ENCODE measurements at places on chromosomes 16 and 17.

DNA sequence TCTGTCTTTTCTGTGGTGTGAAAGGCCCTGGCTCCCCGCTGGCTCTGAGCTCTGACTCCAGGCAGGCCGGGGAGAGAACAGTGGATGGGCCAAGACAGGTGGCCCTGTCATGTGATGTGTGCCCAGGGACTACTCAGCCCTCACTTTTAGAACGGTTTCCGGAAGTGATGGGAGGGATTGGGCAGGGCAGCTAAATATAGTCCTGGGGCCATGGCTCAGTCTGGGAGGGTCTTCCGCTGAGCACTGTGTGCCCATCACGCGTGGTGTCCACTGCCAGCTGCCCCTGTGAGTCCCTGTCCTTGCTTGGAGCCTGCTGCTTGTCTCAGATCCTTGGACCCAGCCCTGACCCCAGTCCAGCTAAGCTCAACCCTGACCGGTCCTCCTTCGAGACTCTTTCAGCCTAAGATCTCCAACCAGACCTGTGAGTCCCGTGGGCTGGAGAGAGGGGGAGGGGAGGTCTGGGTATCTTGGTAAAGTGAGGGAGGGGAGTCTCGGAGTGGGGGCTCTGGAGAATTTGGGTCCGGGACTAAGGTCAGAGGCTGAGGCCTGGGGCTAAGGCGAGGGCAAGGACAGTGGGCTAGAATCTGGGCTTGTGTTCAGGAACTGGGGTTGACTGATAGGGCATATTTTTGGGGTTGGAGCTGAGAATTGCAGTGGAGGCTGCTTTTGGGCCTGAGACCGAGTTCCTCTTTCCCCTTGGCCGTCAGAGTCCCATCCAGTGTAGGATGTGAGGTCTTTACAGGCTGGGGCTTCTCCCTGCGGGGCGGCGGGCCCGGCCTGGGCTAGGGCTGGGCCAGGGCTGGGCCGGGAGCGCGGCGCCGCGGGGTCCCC lies at the start of gene TRIM72:
TSS of gene TRIM72 (plus strand) at position 243 of the 831 bp plus-strand sequence. CDS start 620 bp downstream, outside the sequence.
- no peak for DNase-seq

- DNase-seq = no peak
Observed at GRCh38 chr17:68519911-68520310, 7.7 kb downstream of the PRKAR1A start.

GRCh38 chr17:45127548-45128300 lies 4.6 kb downstream of the PLCD3 start:
- DNase-seq = no peak

- no peak for DNase-seq
Observed at GRCh38 chr17:19308398-19308797, 54.1 kb downstream of the B9D1 start.

DNA sequence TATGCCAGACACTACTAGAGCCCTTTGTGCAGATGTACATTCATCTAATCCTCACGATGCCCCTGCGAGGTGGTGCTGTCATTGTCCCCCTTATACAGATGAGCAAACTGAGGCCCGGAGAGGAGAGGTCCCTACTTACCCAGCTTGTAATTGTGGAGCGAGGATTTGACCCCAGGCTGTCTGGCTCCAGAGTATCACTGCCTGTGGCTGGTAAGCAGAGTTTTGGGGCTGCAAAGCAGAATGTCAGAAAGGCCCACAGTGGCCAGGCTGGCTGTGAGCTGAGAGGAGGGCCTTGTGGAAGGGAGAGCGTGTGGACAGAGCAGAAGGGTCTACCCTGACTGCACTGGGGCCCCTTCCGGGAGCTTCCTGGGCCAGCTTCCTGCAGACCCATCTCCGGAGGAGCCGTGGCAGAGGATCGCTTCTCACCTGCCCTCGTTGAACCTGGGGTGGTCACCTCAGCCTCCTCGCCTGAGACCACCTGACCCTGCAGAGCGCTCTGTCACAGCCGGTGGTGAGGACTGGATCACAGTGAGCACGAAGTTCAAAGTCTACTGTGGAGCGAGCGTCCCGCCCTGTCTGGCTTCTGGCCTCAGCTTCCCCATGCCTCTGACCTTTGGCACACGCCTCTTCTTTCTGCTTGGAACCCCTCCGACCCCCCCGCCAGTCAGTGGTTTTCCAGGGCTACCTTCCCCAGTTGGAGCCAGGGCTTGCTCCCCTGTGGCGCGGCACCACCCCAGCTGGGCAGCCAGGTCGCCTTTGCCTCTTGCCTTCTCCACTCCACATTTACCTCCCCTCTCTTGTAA lies 12.1 kb downstream of the CMIP start:
- no peak for DNase-seq

DNA sequence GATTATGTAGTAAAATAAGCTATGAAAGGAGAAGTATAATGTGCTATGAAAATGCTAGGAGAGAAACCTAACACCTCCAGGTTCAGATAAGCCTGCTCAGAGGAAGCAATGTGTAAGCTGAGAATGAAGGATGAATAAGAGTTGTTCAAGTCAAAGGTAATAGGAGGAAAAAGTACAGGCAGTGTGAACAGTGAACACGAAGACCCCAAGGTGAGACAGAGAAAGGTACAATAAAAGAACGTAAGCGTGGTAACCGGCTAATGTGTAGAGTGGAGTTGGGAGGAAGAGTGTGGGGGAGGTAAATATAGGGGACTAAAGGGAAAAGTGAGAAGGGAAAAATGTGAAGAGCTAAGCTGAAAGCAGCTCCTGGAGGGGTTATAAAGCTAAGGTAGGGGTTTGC lies 74.2 kb downstream of the TTC19 start:
- no peak for DNase-seq

- no peak for DNase-seq
Observed at GRCh38 chr17:16969931-16970906, 1.7 kb downstream of the TNFRSF13B start.

GRCh38 chr16:20178297-20178696 lies 104.6 kb upstream of the GPR139 start:
- DNase-seq = no peak

- DNase-seq = no peak
Observed at GRCh38 chr17:83194186-83194561, 114.8 kb downstream of the METRNL start.

DNA sequence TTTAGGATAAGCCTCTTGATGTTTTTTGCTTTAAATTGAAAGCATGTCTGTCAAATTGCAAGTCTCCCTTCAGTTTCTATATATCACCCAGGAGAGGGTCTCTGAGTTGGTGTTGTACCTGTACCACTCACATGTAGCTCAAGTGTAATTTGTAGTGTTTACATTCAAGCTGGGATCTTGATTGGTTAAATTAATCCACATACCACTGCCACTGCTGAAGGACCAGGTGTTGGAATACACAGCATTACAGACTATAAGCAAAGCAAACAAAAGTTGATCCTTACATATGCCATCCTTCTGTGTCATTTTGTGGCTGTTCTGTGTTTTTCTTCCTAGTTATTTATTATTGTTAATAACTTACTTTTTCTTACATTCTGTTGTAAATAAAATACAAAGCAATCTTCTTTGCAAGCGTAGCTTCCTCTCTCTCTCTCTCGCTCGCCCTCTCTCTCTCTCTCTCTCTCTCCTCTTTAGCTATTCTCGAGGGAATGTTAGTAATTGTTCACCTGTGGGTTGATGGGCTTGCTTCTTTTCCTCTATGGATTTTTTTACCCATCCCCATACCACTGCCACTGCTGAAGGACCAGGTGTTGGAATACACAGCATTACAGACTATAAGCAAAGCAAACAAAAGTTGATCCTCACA lies 20.8 kb upstream of the NOL11 start:
- no peak for DNase-seq

DNA sequence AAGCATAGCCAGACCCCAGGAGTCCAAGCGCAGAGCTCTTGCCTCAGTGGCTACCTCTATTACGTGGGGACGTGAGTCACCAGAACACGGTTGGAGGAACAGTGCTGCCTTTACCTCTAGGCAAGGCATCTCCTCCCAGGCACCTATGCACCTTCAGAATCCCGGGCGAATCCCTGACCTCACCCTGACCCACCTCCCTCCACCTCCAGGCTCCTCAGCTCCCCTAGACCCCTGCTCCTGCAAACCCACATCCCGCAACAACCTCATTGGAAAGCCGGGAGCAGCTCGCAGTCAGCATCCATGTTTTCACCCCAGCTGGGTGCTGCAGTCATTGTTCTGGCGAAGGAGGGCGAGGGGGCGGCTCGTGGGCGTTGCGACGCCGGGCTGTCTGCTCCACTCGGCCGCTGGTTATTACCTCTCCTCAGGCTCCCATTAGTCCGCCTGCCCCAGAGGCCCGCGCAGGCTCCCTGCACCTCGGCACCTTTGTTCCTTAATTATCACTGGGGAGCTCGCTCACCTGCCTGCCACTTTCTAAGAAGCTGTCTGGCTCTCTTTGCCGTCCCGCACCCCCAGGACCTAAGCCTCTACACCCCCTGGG lies 24.6 kb upstream of the DLX4 start:
- DNase-seq = no peak

DNA sequence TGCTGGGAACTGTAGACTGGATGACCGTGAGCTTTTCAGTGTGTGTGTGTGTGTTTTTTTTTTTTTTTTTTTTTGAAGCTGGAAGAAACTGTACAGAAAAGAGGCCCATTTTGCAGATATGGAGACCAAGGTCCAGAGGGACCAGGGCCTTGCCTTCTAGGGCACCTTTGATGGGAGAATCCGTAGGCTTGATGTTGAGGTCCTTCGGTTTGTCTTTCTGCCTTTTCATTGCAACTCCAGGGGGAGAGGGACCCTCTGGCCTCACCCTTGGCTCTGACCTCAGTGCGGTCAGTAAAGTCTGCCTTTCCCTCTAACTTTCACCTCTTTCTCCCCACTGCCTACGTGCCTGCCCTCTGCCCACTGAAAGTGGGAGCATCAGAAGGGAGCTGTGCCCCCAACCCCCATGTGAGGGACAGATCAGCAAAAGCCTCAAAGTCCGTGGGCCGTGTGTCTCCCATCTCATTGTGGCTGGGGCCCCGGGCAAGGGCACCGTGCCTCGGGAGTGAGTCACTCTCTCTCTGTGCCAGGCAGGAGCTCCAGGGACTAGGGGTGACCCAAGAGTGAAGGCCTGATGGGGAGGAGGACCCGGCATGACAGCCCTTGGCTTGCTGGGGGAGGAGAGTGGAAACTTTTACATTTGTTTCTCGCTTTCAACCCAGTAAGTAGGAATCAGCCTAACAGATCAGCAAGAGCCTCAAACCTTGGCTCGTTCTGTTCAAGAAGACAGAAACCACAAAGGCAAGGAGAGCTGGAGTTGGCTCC lies 123.6 kb downstream of the CMIP start:
- DNase-seq = no peak

- DNase-seq = no peak
Observed at GRCh38 chr16:1126044-1126443, 26.9 kb upstream of the CACNA1H start.

DNA sequence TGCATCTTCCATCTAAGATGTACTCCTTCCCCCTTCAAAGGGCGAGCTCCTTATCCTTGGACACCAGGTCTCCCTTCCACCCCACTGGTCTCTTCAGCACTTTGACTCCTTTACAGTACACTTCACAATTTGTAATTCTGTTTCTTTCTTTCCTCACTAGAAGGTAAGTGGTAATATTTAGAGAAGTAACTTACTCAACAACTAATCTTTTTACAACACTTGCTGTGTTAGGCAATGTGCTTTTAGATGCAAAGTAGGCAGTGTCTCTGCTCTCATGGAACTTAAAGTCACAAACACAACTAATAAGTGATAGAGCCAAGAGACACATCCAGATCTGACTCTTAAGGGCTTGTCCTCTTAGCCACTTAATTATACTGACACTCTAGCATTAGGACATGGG lies 6.4 kb downstream of the SIAH1 start:
- no peak for DNase-seq

DNA sequence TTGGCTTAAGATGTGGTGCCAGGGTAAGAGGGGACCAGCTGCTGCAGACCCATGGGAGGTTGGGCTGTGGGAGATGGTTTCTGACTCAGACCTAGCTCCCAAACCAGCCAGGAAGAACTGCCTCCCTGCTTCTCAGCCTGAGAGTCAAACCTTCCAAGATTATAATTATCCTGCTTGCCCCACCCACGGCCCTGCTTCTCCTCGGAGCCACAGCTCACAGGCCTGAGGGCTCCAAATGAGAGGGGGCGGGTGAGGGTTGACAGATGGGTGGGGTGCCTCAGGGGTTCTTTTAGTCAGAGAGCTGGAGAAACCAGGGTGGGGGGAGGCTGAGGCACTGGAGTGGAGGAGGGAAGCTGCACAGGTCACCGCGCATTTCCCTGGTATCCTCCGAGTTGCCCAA lies 28.7 kb upstream of the GRIN2A start:
- DNase-seq = no peak

- no peak for DNase-seq
Observed at GRCh38 chr17:65158041-65158440, 20.9 kb downstream of the RGS9 start.

- no peak for DNase-seq
Observed at GRCh38 chr16:4058386-4058785, 57.9 kb downstream of the ADCY9 start.

- no peak for DNase-seq
Observed at GRCh38 chr16:71917900-71918299, 22.6 kb downstream of the IST1 start.

DNA sequence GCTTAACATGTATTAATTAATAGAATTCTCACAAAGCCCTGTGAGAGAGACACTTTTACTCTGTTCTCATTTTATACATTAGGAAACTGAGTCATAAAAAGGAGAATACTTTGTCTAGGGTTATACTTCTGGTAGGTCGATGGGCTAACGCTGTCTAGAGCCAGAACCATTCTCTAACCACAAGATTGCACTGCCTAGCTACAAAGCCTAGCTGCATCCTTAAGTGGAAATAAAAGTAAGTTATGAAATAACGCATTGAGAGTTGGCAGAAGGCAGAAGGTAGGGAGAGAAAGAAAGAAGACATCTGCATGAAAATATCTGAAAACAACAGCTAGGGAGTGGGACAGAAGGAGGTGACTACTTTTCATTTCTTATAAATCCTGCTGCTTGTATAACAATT lies 33.2 kb downstream of the IRX6 start:
- no peak for DNase-seq

DNA sequence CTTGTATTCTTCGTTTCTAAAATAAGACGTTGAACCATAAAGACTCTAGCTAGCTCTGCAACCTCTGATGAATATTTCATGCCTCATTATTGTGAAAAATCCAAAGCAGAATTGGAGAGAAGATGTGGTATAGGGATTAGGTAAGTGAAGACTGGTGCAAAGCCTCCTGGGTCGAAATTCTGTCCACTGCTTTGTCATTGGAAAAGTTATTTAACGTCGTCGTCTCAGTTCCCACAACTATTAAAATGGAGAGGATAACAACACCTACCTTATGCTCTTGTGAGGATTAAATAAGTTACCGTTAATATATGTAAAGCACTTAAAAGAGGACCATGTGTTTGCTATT lies 1.4 kb upstream of the PRPSAP2 start:
- DNase-seq = no peak

- no peak for DNase-seq
Observed at GRCh38 chr16:79874391-79874790, 273.9 kb upstream of the MAF start.

DNA sequence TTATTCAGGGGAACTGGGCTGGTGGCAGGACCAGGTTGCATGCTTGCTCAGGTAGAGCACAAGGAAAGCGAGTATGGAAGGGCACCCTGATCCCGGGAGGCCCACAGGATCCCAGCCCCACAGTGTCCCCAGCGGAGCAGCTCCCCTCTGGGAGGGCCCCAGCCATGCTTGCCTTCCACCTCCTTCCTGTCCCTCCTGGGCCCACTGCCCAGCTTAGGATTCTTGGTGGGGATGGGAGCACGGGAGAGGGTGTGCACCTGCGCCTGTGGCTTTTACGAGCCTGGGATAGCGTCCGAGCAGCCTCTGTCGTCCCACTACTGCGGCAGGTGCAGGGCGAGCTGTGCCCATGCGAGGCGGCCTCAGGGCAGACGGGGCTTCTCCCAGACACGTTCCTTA lies 114.5 kb downstream of the BANP start:
- DNase-seq = no peak

Measured in Panc1 (cell line).